Effector memory CD4-positive, alpha-beta T cell (primary cell): ENCODE measurements at places on chromosomes 1 and 21.

GRCh38 chr1:56206391-56206790 is 373.0 kb downstream of the PLPP3 start:
- DNase-seq: no peak

DNA sequence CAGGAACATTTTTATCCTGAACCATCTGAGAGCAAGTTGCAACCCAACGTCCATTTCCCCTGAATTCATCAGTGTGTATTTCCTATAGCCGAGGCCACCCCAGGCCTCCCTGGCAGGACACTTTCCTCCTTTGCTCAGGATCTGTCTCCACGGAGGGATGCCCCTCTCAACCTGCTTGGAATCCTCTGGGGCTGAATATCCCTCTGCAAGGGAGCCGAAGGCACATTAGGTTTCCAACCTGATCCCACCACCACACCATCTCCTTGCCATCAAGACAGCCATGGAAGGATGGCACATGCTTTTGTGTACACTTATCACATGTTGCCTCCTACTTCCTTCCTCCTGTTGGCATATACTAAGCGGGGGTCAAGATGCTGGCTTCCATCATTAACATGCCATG is 74.8 kb upstream of the EDN2 start:
- no peak for DNase-seq

DNA sequence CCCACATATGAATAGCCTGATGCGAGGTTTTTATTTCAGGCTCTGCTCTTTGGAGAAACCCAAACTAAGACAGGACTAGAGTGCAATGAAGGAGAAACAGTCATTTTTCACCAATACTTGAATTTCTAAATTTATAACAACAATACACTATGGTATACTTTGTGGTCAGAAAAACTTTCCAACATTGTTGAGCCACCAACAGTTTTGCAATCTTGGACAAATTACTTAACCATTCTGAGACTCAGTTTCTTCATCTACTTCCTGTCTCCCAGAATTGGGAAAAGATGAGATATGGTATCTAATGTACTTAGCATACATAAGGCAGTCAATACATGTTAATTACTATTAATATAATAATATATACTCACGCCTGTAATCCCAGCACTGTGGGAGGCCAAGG is 519.8 kb upstream of the PLXNA2 start:
- no peak for DNase-seq

GRCh38 chr1:171245458-171246064 is 2.7 kb upstream of the FMO1 start:
- DNase-seq: no peak

GRCh38 chr1:156738916-156739315 is 2.0 kb downstream of the MRPL24 start:
- no peak for DNase-seq

DNA sequence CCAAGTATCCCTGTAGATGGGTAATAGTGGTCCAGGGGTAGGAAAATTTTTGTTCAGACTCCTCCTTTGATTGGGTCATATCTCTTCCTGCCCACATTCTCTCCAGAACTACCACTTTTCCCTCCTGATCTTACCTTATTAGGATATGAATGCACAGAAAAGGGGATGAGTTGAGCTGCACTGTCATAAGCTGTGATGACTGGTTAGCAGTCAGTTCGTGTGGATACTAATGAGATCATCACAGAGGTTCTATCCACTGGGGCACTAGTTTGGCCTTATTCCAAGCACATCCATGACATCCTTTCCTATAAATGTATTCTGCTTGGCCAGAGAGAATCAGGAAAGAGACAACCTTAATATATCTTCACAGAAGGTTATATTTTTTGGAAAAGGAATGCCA is 22.1 kb upstream of the TBX15 start:
- DNase-seq: no peak

DNA sequence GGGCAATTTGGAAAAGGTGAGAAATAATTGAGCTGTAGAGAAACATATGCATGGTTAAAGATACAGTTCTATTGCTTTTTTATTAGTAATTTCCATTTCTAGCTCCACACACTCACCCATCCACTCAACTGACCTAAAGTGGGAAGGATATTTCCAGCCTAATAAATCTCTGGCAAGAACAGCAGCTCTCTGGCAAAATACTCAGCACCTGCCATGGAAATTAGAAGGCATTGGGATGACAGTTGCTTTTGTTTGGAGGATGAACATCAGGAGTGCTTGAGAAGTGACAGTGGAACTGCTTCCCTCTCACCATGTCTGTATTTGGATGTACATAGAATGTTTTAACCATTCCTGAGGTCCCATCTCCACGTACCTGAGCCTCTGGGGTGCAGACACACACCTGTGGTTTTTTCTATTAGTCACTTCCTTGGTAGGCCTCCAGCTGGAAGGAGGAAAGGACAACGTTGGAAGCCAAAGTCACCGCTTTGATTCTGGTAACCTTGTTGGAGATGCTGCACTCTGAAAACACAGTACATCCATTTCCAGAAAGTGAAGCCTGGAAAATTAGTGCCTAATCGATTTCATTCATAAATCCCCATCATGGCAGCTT is 62.3 kb upstream of the RUNX1 start:
- DNase-seq: no peak

GRCh38 chr21:21851657-21852056 is 853.4 kb downstream of the NCAM2 start:
- no peak for DNase-seq

DNA sequence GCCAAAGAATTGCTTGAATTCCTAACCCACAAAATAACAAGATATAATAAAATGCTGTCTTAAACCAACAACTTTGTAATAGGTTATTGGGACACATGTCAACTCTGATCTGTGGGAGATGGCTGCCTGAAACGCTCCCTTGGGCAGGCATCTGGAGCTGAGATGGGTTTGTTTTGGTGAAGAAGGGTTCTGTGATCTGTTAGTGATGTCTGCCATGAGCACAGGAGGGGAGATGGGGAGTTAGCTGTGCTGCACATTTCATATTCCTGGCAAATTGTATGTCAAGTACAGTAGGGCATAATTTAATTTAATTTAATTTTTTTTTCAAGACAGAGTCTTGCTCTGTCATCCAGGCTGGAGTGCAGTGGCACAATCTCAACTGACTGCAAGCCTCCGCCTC is 34.2 kb upstream of the IFNLR1 start:
- no peak for DNase-seq

DNA sequence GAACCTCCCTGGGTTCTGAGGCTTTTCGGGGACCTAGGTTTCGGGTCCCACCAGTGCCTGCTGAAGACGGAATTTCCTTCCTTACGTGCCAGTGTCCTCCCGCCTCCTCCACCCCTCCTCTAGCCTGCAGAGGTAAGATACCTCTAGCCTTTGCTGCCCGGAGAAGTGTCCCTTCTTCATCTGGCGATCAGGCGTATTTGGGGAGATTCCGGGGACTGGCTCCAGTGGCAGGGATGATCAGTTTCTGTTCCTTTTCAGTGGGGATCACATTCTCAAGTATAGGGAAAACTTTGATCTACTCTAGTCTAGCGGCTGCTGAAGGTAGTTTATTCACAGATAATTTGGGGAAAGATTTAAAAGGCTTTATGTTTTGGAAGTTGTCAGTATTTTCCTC is 674 bp downstream of the CEP350 start:
- DNase-seq: no peak

DNA sequence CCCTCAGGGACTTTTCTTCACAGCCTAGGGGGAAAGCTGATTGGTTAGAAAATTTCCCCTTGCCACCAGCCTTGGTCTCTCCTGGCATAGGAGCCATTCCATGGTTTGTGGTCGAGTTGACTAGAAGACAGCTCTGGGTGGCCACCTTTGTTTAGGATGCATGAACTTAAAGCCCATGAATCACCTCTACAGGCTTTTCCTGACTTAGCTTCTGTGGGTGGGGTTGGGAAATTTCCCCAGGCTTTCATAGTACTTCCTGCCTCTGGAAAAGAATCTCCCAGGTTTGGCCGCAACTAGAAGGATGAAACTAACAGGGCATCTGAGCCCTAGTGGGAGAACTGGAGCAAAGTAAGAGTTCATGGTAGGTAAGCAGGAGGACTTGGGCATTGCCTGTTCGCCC is 72.6 kb downstream of the SNRPE start:
- no peak for DNase-seq

DNA sequence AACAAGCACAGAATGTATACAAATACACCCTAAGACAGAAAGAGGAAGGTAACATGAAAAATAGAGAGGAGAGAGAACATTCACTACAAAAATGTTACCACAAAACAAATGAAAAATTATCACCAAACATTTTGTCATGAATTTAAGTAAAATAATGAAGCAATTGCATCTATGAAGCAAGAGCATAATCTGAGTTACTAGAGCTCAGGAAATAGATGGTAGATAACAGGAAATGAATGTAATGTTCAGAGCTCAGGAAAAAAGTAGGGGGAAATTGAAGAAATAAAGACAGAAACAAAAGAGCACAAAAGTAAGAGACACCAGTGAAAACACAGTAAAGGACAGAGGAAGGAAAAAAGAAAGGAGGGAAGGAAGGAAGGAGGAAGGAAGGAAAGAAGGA is 19.4 kb downstream of the SEC16B start:
- DNase-seq: no peak
